ENCODE measurements at places on chromosomes 4 and X.

- no peaks in the 10 kb centered on the region for H3K4me1 ChIP-seq
- DNase-seq, result no peak
- H3K36me3 ChIP-seq, result no peaks in the 10 kb centered on the region
- no peaks in the 10 kb centered on the region for H3K27me3 ChIP-seq
- no peak overlapping the region for H3K27ac ChIP-seq
Observed at GRCh38 chrX:19705196-19705769, 182.1 kb downstream of the SH3KBP1 start.

DNA sequence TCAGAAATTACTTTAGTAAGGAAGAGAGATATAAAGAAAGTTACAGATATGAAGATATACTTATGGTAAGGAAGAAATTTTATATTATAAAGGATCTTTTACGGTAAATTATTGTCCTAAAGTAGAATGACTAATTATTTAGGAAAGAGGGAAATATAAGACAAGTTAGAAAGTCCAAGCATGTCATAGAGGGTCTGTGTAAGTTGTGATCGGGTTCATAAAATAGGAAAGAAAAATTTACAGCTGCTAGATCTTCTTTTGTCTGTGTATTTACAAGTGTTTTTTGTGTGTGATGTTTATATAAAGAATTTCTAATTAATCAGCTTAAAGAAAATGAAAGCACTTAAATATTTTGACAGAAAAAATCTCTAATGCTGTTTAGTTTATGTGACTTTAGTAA is 1054.9 kb upstream of the DIAPH2 start:
- H3K4me1 ChIP-seq, result no peaks in the 10 kb centered on the region
- H3K27ac ChIP-seq, result no peak overlapping the region
- H3K36me3 ChIP-seq, result no peaks in the 10 kb centered on the region

- no peak overlapping the region for H3K4me3 ChIP-seq
- H3K4me1 ChIP-seq, result no peaks in the 10 kb centered on the region
- H3K27ac ChIP-seq, result no peak overlapping the region
- H3K36me3 ChIP-seq, result no peaks in the 10 kb centered on the region
Observed at GRCh38 chr4:4631150-4631549, 89.3 kb upstream of the STX18 start.

DNA sequence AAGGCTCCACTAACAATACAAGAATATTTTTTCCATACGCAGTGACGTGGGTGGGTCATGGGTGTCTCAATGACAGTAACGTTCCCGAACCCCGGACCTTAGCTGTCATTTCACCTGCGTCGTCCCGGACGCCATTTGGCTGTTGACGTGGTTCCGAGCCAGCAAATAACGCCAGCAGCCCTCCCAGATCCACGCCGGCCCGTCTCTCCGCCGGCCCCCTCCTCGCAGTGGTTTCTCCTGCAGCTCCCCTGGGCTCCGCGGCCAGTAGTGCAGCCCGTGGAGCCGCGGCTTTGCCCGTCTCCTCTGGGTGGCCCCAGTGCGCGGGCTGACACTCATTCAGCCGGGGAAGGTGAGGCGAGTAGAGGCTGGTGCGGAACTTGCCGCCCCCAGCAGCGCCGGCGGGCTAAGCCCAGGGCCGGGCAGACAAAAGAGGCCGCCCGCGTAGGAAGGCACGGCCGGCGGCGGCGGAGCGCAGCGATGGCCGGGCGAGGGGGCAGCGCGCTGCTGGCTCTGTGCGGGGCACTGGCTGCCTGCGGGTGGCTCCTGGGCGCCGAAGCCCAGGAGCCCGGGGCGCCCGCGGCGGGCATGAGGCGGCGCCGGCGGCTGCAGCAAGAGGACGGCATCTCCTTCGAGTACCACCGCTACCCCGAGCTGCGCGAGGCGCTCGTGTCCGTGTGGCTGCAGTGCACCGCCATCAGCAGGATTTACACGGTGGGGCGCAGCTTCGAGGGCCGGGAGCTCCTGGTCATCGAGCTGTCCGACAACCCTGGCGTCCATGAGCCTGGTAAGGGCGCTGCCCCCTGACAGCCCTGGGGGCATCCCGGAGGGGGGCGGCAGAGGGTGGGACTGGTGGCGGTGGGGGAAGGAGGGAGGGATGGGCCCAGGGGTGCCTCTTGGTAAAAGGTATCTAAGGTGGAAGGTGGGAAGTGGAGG is at the start of gene CPE:
CPE (plus strand) TSS at position 264 of the 933 bp plus-strand sequence; CDS start at position 478, 214 bp downstream.
- peak within 1 kb of the TSS; percentile 40 for H3K4me3 ChIP-seq
- H3K36me3 ChIP-seq, result no peaks in the 10 kb centered on the region
- H3K27ac ChIP-seq, result no peak within 1 kb of the TSS

- DNase-seq, result no peak
- H3K4me3 ChIP-seq, result peak overlapping the region; percentile 59
- H3K27ac ChIP-seq, result no peak overlapping the region
- H3K36me3 ChIP-seq, result no peaks in the 10 kb centered on the region
- no peaks in the 10 kb centered on the region for H3K27me3 ChIP-seq
Observed at GRCh38 chr4:176276710-176277109, 7.7 kb upstream of the ASB5 start.

- H3K4me3 ChIP-seq, result no peak overlapping the region
- DNase-seq, result no peak
- no peak overlapping the region for H3K27ac ChIP-seq
- no peaks in the 10 kb centered on the region for H3K36me3 ChIP-seq
- no peaks in the 10 kb centered on the region for H3K4me1 ChIP-seq
Observed at GRCh38 chr4:8112672-8113071, 45.9 kb downstream of the ABLIM2 start.

GRCh38 chrX:2708021-2708420 is 16.9 kb downstream of the CD99 start:
- no peak for DNase-seq
- H3K27ac ChIP-seq, result no peak overlapping the region
- no peaks in the 10 kb centered on the region for H3K4me1 ChIP-seq
- no peaks in the 10 kb centered on the region for H3K27me3 ChIP-seq
- no peaks in the 10 kb centered on the region for H3K36me3 ChIP-seq
- no peak overlapping the region for H3K4me3 ChIP-seq

- DNase-seq, result no peak
- no peak overlapping the region for H3K4me3 ChIP-seq
- no peaks in the 10 kb centered on the region for H3K4me1 ChIP-seq
Observed at GRCh38 chr4:13821522-13821921, 194.0 kb upstream of the BOD1L1 start.

DNA sequence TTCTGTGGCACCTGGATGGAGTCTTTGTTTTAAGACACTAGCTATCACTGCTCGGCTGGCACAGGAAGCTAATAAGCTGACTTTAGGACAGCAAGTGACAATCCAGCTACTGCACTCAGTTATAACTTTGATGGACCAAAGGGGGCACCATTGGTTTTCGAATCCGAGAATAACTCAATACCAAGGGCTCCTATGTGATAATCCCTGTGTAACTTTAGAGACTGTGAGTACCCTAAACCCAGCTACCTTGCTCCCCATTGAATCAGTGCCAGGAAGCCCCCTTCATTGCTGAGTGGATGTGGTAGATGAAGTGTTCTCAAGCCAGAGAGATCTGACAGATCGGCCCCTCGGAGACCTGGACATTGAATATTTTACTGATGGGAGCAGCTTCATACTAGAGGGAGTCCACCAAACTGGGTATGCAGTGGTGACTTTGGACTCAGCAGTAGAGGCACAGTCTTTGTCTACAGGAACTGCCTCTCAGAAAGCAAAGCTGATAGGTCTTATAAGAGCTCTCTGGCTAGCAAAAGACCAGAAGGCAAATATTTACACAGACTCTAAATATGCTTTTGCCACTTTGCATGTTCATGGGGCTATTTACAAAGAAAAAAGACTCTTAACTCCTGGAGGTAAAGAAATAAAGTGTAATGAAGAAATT is 35.5 kb upstream of the UGT2B7 start:
- no peaks in the 10 kb centered on the region for H3K4me1 ChIP-seq
- H3K36me3 ChIP-seq, result no peaks in the 10 kb centered on the region
- no peak for DNase-seq
- no peak overlapping the region for H3K4me3 ChIP-seq
- no peak overlapping the region for H3K27ac ChIP-seq

DNA sequence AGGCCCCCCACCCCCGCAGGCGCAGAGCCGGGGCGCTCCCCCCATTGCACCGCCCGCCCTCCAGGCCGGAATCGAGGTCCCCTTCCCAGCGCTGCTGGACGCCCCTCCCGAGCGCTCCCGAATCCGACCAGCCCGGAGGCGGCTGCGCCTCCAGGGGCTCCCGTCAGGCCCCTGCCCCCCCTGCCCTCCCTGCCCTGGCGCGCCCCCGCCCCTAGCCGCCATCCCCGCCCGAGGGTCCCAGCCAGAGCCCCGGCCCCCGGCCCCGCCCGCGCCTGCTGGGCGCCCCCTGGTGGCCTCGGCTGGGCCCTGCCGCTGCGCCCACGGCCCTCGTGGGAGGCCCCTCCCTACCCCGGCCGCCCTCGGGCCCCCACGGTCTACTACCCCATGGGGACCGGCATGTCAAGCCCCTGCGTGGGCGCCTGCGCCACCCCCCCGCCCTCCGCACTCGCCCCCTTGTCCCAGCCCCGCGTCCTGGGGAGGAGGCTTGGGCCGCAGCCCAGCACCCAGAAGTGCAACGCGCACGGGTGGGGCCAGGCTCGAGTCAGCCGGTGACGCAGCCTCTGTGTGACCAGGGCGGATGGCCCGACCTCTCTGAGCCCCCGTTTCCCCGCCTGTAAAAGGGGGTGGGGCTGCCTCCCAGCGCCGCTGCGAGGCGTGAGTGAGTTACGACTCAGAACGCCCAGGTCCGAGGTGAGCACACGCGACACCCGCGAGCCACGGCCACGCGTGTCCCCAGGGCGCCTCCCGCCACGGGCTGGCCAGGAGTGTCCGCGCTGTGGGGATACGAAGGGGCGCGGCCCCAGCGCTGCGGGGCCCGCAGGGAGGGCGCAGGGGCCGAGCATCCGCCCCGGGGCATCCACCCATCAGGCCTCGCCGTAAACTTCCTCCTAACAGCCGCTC is 104.9 kb downstream of the FAM53A start:
- peak; percentile 48 for DNase-seq
- H3K27me3 ChIP-seq, result no peaks in the 10 kb centered on the region
- H3K27ac ChIP-seq, result peak overlapping the region; percentile 65
- H3K36me3 ChIP-seq, result no peaks in the 10 kb centered on the region
- peak overlapping the region; percentile 54 for H3K4me3 ChIP-seq
- H3K4me1 ChIP-seq, result peaks cover 4% of the 10 kb centered on the region

DNA sequence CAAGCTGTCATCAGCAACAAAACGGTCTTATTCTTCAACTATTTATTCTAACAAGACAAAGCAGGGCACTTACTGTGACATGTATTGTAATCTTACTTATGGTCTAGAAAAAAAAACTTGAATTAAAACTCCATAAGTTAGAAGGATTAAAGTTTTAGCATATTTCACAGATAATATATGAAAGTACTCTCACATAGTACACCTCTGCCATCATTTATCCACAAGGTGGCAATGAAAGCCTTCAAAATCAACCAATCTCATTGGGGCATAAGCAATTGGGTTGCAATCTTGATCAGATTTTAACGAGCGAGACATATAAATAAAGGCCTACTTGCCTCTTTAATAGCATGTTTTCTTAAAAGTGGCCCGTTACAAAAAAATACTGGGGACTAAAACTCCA is 1382.9 kb downstream of the FAM133A start:
- H3K27me3 ChIP-seq, result no peaks in the 10 kb centered on the region
- no peak for DNase-seq
- H3K4me3 ChIP-seq, result no peak overlapping the region
- no peaks in the 10 kb centered on the region for H3K36me3 ChIP-seq
- no peaks in the 10 kb centered on the region for H3K4me1 ChIP-seq

DNA sequence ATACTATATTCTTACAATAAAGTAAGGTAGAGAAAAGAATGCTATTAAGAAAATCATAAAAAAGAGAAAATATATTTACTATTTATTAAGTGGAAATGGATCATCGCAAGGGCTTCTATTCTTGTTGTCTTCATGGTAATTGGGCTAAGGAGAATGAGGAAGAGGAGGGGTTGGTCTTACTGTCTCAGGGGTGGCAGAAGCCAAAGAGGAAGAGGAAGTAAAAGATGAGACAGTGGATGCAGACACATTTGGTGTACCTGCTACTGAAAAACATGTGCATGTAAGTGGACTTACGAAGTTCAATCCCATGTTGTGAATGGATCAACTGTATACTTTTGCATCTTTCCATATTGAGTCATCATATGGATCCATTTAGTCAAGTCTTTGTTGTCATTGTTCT is 1502.1 kb upstream of the ADGRL3 start:
- no peak overlapping the region for H3K4me3 ChIP-seq
- H3K27ac ChIP-seq, result no peak overlapping the region
- H3K27me3 ChIP-seq, result no peaks in the 10 kb centered on the region

- H3K27ac ChIP-seq, result no peak overlapping the region
- no peaks in the 10 kb centered on the region for H3K27me3 ChIP-seq
- no peak overlapping the region for H3K4me3 ChIP-seq
- H3K4me1 ChIP-seq, result no peaks in the 10 kb centered on the region
- H3K36me3 ChIP-seq, result no peaks in the 10 kb centered on the region
Observed at GRCh38 chr4:183288955-183289354, 31.1 kb downstream of the CLDN22 start.

DNA sequence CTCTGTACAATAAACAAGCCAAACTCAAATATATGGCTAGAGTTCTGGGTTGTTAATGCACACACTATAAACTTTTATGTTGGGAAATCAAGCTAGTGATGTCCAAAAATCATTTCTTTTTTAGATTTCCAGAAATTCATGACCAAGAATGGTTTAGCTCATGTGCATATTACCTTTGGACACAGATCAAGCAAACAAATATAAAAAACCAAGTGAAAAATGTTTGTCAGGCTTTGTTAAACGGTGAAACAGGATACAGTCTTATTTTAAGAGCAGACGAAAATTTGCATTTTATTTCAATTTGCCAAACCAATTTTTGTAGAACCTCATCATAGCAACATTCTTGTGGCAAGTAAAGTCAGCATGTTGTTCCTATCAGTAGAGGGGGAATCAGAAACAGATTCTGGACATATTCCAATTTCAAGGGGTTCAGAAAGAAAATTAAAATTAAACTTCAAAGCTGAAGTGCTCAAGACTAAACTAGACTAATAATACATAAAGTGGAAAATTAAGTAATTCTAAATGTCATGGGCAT is 413.6 kb downstream of the TRIML1 start:
- no peaks in the 10 kb centered on the region for H3K36me3 ChIP-seq
- H3K27me3 ChIP-seq, result no peaks in the 10 kb centered on the region
- no peak overlapping the region for H3K4me3 ChIP-seq
- H3K4me1 ChIP-seq, result no peaks in the 10 kb centered on the region
- no peak for DNase-seq
- no peak overlapping the region for H3K27ac ChIP-seq

DNA sequence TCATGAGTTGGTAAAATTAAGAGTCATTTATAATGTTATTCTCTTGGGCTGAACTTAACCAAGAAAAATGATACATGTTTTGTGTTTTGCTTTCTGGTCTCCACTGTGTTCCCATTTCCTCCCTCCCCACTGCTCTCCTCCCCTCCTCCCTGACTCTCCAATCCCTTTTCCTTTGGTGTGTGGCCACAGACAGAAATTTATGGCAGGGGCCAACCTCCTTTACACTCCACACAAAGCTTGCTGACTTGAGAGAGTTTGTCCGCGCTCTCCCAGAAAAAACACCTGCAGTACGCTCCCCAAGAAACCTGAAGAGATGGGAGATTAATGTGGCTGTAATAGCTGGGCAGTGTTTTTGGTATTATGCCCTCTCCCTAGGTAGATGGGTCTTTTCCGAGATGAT is 88.9 kb downstream of the ALPK1 start:
- H3K4me3 ChIP-seq, result no peak overlapping the region
- H3K27me3 ChIP-seq, result no peaks in the 10 kb centered on the region
- H3K27ac ChIP-seq, result no peak overlapping the region
- no peak for DNase-seq

GRCh38 chrX:39928704-39929378 is 168.9 kb downstream of the BCOR start:
- no peaks in the 10 kb centered on the region for H3K27me3 ChIP-seq
- no peaks in the 10 kb centered on the region for H3K36me3 ChIP-seq
- DNase-seq, result no peak

GRCh38 chrX:30312858-30313257 is 3.7 kb upstream of the NR0B1 start:
- no peak overlapping the region for H3K27ac ChIP-seq
- H3K27me3 ChIP-seq, result no peaks in the 10 kb centered on the region
- DNase-seq, result no peak
- no peaks in the 10 kb centered on the region for H3K4me1 ChIP-seq
